NCI-H774 (cell line): ENCODE measurements at places on chromosomes 1 and 21.
A peak's percentile ranks its signal among the peaks of the same experiment; 100 is the strongest.

DNA sequence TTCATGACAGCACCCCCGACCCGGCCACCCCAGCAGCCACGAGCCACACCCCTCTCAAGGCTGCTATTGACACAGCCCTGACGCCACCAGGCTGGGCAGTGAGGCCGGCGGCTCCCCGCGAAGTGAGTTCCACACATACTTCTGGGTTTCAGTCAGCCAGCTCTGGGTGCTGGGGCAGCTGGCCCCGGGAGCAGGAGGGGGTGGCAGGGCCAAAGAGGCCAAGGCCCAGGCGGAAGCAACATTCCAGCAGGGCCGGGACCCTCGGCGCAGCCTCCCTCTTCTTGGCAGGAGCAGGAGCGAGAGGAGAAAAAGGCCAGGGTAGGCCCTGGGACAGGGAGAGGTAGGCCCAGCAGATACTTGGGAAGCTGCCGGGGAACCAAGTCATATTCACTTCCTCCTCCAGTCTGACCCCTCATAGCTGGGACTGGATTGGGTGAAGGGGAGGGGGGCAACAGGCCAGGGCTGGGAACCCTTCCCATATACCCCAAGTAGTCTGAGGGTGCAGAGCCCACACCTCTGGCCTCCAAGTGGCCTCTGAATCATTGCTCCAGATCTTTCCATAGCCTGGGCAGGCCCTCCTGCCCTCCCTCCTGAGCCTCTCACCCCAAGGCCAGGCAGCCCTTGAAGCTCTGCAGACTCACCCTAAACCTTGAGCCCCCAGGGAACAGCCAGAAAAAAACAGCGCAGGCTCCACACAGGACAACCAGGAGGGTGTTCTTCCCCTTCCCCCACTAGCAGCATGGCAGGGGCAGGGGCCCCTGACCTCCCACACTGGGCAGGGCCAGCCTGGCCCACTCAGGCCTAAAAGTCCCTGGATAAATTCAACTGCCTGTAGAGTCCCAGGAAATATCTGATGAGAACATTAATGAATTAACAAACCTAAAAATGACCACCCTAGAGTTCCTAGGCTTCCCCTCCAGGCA is 5.7 kb downstream of the HSPG2 start:
- DNase-seq, result no peak

DNA sequence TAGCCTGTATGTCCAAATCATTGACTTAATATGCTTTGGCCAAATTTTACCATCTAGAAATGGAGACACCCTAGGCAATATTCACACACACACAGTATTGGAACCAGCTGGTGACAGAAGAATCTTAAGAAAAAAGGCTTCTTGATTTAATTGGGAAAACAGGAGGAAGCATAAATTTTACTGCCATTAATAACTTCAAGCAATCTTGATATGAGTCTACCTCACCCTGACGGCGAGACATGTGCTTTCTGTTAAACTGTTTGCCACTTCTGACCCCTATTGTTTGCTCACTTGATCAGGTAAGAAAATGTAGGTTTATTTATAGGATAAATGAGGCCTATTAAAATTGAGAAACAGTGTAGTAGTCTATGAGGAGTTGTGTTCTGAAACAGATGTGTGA is 73.2 kb downstream of the KIFAP3 start:
- no peak for DNase-seq

- no peak for DNase-seq
Measured at GRCh38 chr21:15005391-15005790, 59.4 kb downstream of the NRIP1 start.

- no peak for DNase-seq
Measured at GRCh38 chr1:42940851-42941639, 17.6 kb downstream of the SLC2A1 start.

DNA sequence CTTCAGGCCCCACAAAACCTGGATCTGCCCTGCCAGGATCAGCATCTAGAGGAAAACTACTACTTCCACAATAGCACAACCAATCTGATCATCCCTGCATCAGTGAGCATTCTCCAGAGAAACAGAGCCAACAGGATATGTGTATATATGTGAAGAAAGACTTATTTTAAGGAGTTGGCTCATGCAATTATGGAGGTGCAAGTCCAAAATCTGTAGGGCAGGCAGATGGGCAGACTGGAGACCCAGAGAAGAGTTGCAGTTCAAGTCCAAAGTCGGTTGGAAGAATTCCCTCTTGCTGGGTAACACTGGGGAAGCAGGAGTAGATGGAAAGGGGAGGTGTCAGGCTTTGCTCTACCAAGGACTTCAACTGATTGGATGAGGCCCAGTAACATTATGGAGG is 4.9 kb upstream of the HENMT1 start:
- DNase-seq, result no peak

DNA sequence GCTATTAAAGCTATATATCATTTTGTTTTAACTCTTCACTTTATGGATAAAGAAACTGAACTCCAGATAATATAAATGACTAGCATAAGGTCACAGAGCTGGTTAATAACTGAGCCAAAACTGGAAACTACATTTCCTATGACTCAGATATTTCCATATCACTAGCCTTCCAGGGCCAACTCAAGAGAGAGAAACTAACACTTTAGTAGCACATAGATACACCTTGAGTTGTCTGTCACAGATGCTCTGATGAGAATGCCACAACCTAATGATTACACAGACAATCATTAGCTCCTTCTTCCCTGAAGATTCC is 40.7 kb downstream of the NME7 start:
- no peak for DNase-seq

- no peak for DNase-seq
Measured at GRCh38 chr1:19179597-19180264, 30.3 kb downstream of the UBR4 start.

- peak; percentile 27 for DNase-seq
Measured at GRCh38 chr1:178644308-178645120, 80.5 kb upstream of the RALGPS2 start.

- no peak for DNase-seq
Measured at GRCh38 chr1:27476237-27476636, 13.7 kb downstream of the WASF2 start.

DNA sequence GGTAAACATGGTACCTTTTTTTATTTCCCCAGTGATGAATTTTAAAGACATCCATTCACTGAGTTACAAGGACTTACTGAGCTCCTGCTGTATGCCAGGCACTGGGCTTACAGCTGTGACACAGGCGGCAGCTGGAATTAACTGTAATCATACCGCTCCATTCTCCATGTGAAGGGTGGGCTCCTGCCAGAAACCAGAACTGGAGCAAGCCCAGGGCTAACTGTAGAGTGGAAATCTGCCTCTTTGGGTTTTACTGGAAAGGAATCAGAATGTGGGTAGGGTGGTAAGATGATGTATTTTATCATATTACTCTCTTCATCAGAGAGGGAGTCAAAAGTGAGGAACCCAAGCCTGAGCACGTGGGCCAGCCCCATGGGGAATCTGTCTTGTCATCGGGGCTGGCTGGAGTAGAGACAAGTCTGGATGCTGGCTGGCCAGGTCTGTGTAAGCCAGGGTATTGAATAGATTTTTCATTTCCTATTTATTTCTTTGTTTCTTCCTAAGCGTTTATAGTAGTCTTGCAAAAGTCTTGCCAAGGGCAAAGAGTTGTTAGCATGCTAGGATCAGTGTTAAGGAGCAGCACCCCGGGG is 21.5 kb downstream of the FGGY start:
- DNase-seq, result no peak

DNA sequence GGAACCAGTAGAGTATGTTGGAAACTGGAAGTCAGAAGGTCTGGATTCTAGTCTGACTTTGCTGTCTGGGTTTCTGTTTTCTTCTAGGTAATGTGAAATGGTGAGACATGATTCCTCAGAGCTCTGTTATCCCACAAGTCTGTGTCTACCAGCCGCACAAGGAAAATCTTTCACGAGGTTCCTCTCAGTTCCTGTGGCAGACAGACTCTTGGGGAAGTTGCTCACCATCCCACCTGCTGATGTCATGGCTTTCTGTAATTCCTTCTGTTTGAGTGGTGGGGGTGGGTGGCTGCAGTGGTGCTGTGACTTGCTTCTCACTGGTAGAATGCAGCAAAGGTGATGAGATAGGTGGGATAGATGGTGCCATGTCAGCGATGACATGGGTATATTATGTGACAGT is 17.1 kb upstream of the SCMH1 start:
- no peak for DNase-seq

DNA sequence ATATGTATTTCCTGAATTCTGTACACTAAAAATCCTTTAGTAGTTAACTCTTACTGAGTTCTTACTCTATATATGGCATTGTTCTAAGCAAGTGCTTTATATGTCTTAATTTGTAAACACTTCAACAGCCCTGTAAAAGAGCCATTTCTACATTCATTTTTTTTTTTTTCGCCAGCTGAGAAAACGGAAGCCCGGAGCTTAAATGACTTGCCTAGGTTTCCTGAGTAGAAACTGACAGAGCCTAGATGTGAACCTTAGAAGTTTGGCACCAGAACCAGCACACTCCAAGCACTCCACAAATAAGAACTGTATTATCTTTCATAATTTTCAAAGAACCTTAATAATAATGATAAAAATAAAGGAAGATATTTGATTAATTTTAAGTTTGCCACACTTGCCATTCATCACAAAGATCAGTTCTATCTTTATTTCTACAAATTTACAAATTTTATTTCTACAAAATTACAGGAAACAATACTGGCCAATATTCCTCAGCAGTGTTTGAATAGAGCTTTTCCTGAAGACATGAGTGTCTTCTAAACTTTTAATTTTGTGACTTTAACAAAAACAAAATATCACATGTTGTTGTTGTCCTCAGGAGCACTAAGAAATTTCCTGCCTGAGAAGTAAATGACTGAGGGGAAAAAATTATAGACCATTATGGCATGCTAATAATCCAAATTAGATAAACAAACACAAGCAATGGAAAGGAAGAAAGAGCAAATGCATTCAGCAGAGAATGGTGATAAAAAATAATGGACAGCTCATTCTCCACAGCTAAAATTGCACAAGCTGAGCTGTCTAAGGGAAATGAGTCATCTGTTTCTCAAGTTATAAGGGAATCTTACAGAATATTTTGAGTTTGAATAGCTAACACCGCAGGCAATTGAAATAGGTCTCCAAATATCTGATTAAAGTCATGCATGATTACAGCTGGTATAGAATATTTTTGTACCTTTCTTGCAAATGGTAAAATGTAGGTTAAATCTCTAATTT is 71.2 kb downstream of the DPYD start:
- peak; percentile 19 for DNase-seq

GRCh38 chr1:1802871-1803270 is 24.6 kb upstream of the NADK start:
- DNase-seq, result no peak

- DNase-seq, result no peak
Measured at GRCh38 chr1:1003618-1004419, 3.9 kb upstream of the HES4 start.

DNA sequence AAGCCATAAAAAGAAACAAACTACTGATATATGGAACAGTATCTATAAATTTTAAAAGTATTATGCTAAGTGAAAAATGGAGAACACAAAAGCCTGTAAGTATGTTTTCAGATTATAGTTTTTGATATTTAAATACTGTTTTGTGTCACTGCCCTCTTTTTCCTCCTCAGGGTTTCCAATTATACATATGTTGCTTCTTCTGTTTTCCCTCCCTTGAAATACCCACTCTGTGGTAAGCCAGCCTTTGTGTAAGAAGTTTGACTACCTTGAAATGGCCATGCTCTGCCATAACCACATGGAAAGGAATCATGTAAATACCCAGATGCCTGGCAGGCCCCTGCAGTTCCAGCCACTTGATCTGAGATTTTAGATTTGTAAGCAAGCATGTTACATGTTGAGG is 248.3 kb downstream of the AKT3 start:
- no peak for DNase-seq

DNA sequence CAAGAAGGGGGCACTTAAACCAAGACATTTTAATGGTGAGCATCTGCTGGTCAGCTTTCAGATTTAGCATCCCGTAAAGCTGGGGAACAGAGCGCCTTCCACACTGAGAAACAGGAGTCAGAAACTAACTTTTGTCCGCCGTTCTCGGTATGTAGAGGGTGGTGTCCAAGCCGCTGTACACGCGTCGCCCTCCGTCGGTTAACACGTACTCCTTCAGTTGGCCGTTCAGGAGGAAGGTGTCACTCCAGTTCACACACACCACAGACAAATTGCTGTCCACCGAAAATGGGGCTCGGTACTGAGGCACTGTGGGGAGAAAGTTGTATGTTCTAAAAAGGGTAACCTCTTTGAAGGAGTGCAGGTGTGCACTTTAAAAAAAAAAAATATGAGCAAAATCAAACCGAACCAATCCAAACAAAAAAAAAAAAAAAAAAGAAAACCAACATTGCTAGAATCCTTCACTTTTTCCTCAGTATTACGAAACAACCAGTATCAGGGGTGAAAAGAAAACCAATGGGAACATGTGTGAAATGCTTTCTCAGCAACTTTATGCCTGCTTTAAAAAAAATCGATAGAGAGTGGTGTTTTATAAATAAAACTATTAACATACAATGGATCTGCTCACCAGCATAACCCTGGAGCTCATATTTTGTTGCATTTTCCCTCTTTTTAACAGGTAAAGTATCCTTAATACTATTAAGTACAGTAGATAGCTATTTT is 73.5 kb downstream of the KCTD3 start:
- DNase-seq, result no peak

DNA sequence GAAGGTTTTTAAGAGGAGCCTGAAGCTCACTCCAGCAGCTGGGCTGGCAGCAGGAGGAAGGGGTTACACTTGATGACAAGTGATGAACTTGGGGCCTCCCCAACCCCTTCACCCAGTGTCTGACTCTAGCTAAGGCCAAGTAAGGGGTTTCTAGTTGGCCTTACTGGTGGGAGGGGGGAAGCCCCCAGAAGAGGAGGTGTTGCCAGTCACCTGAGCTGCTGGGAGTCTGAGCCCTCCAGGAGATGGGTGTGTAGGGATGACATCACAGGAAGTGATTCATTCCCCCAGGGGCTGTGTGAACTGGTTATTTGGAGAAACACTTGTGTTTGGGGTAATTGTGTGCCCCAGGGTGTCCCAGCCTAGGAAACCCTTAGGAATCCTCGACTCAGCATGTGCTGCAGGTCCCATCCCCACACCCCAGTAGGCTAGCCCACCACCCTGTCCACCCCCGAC is 3.1 kb downstream of the PADI1 start:
- DNase-seq, result no peak

DNA sequence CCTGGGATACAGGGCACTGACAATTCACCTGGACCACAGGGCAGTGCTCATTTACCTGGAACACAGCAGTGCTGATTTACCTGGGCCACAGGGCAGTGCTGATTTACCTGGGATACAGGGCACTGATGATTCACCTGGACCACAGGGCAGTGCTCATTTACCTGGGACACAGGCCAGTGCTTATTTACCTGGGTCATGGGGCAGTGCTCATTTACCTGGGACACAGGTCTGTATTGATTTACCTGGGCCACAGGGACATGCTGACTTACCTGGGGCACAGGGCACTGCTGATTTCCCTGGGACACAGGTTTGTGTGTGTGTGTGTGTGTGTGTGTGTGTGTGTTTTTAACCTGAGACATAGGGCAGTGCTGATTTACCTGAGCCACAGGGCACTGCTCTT is 261.7 kb downstream of the MATN1 start:
- DNase-seq, result no peak

- DNase-seq, result no peak
Measured at GRCh38 chr1:119742202-119742601, 26.5 kb downstream of the HMGCS2 start.

GRCh38 chr1:40575336-40575735 is 43.9 kb downstream of the ZNF684 start:
- DNase-seq, result no peak
